Retina (tissue), 1 donor: ENCODE measurements at places on chromosomes 3 and 15.
A peak's percentile ranks its signal among the peaks of the same experiment; 100 is the strongest.

DNA sequence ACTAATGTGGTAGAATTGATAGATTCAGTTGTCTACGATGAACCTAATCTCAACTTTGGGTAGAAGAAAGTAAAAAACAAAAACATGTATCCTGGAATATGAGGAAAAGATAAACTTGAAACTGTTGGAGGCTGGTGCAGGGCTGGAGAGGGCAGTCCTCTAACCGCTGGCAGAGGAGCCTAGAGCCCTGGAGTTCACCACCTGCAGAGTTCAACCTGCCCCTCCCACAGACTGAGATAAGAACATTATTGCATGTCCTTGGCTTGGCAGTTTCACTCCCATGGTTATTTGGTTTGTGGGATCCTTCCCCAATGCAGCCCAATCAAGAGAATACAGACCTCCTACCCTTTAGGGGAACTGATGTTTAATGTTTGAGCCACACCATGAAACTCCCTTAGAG, 53.2 kb upstream of the GATM start:
- DNase-seq: no peak

DNA sequence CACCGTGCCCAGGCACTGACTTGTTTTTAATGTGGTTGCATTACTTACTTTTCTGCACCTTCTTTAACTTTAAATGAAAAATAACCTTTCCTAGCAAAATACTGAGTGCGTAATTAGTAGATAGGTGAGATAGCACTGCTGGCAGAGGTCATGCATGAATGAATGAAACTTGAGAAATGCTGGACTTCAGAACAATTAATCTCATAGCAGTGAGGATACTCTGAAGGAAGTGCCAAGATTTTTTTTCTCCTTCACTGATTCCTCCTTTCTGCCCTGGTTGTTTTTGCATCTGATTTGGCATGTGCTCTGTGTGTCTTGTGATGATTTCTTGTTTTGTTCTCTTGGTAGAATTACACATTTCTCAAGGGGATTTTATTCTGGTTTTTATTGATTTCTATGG, 378.9 kb downstream of the PTPRG start:
- no peak for DNase-seq

GRCh38 chr15:87881026-87881425, 375.5 kb downstream of the NTRK3 start:
- DNase-seq: no peak

GRCh38 chr15:43134157-43134635, 810 bp downstream of the TMEM62 start:
- no peak for DNase-seq

DNA sequence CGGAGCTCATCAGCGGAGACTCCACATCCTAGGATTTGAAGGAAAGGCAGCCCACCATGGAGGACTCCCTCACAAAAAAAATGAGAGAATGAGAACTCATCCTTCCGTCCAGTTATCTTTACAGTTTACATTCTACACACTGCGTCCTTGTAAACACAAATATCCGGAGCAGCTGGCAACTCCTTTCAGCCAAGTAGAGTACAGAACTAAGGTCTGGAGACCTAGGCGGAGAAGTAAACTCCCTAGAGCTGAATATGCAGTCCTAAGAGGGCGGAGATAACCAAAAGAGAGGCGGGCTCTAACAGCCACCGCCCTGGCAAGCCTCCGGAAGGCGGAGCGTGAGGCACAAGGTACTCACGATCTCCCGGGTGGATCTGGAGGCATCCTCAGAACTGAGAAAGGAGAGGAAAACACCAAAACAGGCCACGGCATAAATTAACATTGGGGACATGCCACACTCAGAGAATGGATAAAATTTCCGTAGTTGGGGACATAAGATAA, 924 bp upstream of the SIN3A start:
- DNase-seq: peak; percentile 79

- DNase-seq: no peak
Measured at GRCh38 chr3:52162250-52162872, 8.1 kb upstream of the POC1A start.

DNA sequence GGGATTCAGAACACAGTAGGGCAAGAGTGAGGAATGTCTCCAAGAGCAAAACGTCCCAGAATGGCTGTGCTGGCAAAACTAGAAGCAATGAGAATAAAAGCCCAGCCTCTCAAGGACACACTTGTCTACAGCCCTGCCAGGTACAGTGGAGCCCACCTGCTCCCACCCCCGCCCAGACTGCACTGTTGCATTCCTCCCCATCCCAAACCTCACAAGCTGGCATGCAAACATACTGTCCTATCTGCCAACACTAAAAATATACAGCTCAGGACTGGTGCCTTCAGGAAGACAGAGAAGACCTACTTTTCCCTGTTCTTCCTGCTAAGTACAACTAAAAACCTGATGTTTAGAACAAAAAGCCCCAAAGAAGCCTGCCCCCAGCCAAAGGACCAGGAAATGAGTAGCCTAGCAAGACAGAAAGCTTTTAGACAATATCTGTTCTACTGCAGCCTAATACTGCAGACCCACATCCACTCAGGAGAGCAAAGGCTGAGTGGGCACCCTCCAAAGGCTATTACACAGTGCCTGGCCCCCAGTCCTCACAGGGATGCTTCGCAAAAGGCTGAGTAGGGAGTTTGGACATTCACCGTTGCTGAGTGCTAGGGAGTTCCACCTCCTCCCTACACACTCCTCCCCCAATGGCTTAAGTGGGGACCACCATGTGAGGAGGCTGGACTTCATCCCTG, 13.5 kb downstream of the OCA2 start:
- DNase-seq: no peak

DNA sequence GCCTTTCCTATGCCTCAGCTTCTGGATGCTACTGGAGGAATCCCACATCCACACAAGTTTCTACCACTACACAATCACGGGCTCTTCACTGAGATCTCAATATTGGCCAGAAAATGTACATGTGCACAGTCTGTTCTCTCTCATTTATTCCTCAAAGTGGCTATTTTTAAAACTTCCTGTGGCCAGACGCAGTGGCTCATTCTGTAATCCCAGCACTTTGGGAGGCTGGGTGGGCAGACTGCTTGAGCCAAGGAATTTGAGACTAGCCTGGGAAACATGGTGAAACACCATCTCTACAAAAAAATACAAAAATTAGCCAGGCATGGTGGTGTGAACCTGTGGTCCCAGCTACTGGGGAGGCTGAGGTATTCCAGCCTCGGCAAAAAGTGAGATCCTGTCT, 91.4 kb upstream of the PRTG start:
- DNase-seq: no peak

- peak; percentile 34 for DNase-seq
Measured at GRCh38 chr3:135238236-135238830, 443.3 kb downstream of the EPHB1 start.

DNA sequence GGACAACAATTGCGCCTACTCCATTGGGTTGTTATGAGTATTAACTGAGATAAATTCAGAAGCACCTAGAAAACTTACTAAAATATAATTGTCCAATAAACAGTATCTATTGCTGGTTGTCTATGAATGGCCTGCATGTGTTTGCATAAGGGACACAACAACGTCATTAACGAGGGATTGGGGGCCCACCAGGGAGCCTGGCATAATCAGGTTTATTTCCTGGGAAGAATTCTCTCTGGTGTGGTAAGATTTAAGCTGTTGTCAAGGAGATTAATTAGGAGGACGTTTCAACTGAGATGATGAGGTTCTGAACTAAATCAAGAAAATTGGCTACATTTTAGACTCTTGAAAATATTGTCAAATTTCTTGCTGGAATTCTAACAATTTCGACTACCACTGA, 176.1 kb upstream of the CDIN1 start:
- peak; percentile 22 for DNase-seq

GRCh38 chr15:68524753-68525584, 53.8 kb upstream of the CORO2B start:
- no peak for DNase-seq

- no peak for DNase-seq
Measured at GRCh38 chr3:74752290-74752689, 137.8 kb upstream of the CNTN3 start.

DNA sequence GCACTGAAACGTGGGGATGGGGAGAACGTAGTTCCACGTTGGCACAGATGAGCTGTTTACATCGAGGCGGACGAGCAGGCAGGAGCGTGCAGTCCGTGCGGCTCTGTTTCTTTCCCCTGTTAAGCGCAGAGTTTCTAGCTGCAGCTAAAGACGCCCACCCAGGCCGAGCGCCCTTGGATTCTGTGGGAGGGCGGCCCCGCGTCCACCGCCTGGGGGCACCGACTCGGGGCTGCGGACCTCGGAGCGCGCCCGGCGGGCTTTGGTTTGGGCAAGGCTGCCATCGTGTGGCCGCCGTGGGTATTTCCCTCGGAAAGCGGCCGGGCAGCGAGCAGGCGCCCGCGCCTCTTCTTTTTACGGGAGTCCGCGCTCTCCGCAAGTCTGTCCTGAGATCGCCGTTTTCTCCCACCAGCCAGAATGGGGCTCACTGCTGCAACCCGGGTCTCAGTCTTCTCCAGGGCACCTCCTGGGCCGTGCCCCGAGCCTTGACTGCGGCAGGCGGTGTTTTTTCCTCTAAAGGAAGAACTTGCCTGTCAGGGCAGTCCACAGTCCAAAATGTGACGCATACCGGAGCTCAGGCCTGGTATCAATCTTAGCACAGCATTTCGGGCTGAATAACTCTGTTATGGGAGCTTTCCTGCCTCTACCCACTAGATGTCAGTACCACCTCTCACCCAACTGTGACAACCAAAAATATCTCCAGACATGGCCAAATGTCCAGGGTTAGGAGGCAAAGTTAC, 219.9 kb upstream of the IGF1R start:
- peak; percentile 95 for DNase-seq

GRCh38 chr3:45417930-45418847, 29.8 kb downstream of the LARS2 start:
- DNase-seq: no peak

DNA sequence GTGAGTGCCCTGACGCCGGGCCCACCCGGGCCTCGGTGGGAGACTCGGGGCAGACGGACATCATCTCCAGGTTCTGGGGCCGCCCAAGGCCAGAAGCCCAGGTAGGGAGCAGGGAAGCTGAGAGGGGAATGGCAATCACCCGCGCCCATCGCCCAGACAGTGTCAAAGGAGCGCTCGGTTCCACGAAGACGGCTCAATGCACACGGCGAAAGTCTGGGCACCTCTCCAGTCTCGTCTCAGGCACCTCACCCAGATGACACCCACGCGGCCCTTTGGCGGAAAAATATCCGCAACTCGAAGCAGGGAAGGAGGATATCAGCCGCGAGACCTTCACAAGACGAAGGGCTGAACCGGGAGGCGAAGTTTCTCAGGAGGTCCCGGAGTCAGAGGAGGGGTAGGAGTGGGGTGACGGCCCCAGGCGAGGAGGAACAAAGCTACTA, 916 bp downstream of the IL17RD start:
- peak; percentile 79 for DNase-seq

- no peak for DNase-seq
Measured at GRCh38 chr3:60206206-60206605, 1045.0 kb downstream of the FHIT start.

- peak; percentile 74 for DNase-seq
Measured at GRCh38 chr15:87477737-87478686, 778.5 kb downstream of the NTRK3 start.

GRCh38 chr3:108590460-108590859, 938 bp downstream of the DZIP3 start:
- no peak for DNase-seq

GRCh38 chr3:187019542-187020072, 89.3 kb downstream of the ST6GAL1 start:
- DNase-seq: no peak

DNA sequence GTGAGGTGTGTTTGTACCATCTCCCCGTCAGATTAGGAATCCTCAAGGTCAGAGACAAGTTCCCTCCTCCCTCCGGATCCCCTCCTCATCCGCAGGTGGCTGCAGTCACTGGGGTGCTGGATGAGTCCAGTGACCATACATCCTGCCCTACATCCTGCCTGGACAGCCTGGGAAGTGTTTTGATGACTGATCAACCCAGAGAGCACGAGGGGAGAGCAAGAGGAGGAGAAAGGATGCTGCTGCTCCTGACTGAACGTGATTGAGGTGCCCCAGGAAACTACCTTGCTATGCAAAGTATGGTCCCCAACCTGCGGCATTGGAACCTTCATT, 65.1 kb downstream of the SLC12A8 start:
- no peak for DNase-seq

DNA sequence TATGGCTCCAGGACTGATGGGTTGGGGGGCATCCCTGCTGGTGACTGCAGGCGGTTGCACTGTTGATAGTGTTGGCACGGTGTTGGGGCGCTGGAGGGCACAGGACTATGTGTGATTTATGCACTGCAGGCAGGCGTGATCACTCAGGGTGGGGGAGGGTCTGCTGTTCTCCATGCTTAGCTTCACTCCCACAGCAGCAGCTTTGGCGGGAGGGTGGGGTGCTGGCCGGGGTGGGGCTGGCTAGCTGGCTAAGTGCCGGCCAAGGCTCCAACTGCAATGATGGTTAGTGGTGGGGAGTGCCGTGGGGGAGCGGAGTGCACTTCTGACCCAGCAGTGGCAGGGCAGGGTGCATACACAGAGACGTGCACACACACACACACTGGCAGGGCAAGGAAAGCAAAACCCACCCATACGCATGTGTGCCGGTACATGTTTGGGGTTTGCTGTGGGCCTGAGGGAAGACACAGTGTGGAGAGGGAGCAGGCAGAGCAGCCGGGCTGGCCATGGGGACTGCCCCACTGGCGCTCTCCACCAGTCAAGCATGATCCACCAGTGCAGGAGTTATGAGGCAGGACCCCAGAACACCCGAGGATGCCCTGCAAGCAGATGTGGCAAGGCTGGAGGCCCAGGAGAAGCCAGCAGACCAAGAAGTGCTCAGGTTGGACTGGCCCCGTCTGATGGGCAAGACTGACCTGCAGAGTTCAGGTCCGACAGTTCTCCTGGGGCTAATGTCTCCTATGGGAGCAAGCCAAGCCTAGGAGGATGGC, 16.5 kb upstream of the FGF7 start:
- no peak for DNase-seq

DNA sequence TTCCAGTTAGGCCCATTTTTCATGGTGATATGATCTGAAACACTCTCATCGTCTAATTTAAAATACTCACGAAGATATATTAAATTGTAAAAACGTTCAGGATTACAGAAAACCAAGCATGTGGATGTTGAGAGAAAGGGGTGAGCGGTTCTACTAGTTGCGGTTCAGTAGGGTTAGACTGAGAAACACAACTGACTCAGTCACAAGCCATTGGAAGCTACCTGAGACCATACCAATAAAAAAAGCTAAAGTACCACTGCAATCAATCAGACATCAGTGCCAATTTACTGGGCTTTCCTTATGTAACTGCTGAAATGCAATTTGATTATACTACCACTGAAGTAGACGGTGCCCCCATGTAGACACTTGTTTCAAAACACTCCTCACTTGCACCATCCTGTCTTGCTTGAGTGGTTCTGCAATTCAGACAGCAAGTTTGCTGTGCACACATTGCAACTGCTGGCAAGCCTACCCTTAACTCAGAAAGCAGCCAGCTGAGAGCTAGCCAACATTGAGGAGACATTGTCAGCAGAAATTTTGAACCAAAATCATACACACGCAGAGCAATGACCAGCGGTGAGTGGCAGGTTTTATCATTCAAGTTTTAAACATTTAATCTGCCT, 368.7 kb upstream of the ARHGEF26 start:
- DNase-seq: no peak

DNA sequence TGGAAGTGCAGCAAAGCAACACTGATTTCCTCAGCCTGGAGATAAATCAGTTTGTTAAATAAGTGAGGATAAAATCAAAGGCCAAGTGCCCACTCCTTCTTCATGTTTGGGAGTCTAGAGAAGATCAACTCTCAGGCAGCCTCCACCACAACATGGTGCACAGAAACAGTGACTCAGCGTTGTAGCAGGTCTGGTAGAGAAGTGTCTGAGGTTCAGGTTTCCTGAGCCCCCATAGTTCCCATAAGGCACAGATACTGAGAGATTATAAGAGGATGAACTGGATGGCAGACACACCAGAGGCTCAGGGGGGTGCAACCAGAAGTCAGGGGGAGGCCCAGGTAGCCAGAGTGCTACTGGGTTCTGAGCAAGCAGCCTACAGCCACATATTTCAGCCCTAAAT, 166.7 kb downstream of the FRMD5 start:
- no peak for DNase-seq
